ENCODE measurements at places on chromosomes 7 and 10. TPM values are rescaled to one million over a fixed set of nuclear protein-coding genes. Genes with fewer than 3 reads are reported as not detected.

Gene CELF2
- total RNA-seq, result 57.5 TPM

Gene CYP3A4
- not detected for total RNA-seq

Gene SCART1
- total RNA-seq, result 3.1 TPM

Gene EVX1
- not detected for total RNA-seq

Gene TRPV5
- 0.21 TPM for total RNA-seq

Gene ELMO1
- 59.9 TPM for total RNA-seq

Gene CYP2C9
- 12.3 TPM for total RNA-seq

Gene AZGP1
- 51.0 TPM for total RNA-seq

Gene PIK3AP1
- total RNA-seq, result 9.8 TPM

Gene NOLC1
- 51.1 TPM for total RNA-seq

GRCh38 chr10:50286517-50286916 lies 35.2 kb upstream of the ASAH2 start:
- peak; percentile 41 for DNase-seq

DNA sequence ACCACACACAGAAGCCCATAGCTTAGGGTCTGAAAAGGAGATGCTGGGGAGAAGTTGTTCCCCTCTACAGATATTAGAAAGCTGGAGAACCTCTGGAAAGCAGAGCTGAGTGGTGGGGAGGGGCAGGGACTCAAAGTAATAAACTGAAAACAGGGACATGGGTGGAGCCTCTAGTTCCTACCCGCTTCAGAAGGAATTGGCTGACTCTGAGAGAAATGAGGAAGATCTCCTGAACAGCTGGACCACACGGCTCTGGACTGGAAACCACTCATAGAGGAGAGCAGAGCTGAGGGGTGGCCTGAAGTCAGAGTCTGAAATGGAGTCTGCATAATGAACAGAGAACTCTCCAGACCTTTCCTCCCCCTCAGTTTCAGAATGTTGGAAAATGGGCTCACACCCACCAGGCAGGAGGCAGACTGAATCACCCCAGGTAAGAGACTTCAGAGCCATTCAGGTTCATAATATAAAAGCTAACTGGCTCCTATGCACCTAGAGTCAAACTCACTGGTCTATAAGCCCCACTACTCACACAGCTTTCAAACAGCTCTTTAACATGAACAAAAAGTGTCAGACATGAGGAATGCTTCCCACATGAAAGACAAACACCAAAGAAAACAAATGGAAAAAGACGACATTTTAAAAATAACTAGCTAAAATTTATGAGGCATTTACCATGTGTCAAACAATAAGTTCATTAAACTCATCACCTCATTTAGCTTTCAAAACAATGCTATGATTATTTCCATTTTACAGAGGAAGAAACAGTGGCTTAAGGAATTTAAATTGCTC lies 68.1 kb downstream of the RNF216 start:
- DNase-seq, result no peak

DNA sequence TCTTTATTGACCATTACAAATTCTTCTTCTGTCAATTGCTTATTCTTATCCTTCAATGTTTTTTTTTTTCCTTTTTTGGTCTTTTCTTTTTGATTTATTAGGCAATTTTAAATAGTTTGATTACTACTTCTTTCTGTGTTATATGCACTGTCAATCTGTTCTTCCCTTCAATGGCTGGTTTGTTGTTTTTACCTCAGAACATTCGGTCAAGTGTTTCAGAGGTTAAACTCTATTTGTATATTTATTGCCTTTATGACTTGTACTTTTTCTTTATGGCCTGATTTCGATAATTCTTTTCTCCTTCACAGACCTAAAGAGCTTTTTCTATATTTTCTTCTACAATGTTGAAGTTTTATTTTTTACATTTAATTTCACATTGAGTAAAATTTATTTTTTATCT lies 171.5 kb upstream of the AKR1E2 start:
- no peak for DNase-seq

DNA sequence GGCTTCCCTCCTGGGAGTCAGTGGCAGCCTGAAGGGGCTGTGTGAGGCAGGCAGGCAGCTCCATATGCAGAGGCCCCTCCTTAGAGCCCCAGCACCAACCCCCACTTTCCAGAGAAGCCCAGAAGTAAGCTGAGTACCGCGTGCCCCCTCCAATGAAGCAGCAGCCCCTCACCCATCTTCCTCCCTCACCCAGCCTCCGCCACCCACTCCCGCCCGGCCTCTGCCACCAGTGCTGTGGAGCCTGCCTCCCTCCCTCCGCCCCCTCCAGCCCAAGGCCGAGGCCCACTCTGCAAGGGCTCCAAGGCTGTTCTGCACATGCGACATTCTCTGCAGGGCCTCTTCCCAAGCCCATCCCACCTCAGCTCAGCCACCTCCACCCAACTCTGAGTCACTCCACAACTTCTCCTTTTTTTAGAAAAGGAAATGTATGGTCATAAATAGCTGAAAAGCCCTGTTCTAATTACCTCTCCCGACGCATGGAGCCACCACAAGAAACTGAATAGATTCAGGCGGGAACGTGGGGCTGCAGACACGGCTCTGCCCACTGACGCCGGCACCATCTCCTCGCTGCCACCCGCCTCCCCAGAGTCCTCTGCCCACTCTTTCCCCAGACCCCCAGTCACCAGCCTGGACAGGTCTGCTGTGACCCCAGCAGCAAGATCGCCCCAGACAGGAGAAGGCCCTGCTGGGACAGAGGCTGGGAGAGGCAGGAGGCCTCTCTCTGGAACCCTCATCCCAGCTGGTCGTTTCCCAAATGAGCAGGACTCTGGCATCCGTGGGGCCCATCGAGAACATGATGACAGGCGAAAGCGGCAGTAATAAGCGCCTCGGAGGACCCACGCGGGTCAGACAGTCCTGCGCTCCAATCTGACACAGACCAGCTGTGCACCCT lies 213.9 kb downstream of the MAD1L1 start:
- DNase-seq, result peak; percentile 77

DNA sequence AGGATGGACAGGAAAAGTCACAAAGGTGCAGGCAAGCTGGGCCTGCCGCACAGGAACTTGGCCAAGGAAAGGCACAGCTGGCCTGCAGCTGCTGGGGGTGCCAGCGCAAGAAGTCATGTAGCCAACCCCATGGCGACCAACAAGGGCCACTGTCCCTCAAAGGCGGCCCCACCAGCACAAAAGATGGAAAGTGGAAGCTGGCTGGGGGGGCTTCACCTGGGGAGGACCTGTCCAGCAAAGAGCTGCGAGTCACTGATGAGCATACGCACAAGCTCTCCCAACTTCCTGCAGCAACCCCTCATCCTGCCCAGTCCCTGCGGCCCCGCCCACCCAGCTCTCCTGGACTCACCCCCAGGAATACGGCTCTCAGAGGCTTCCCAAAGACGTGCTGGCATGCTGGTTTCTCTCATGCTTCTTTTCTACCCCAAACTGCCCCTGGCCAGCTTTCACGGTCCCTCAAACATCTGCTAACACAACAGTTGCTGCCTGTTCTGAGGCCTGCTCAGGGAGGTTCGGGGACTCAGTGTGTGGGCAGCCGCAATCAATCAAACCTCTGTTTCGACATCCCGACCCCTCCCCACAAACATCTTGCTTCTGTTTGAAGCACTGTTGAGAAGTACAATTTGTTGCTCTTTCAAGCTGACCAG lies 67.6 kb downstream of the FAM53B start:
- DNase-seq, result peak; percentile 89

- DNase-seq, result peak; percentile 90
Observed at GRCh38 chr7:143240291-143241168, 18.7 kb downstream of the TAS2R40 start.

DNA sequence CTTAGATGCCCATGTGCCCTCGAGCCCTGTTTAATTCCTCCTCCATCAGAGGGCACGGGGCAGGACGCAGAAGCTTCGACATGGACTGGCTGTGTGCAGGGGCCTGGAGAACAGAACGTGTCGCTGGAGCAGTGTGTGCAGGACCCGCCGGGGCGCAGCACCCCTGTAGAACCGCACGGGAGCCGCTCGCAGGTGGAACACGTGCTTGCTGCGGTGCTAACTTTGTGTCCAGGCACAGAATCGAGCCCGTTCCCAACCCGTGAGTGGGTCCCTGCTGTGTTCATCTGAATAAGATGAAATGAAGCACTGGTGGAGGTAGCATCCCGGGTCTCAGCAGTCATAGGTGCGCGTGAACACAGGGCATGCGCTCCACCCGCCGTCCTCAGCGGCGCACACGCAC lies 116.9 kb downstream of the WDR37 start:
- DNase-seq, result no peak

DNA sequence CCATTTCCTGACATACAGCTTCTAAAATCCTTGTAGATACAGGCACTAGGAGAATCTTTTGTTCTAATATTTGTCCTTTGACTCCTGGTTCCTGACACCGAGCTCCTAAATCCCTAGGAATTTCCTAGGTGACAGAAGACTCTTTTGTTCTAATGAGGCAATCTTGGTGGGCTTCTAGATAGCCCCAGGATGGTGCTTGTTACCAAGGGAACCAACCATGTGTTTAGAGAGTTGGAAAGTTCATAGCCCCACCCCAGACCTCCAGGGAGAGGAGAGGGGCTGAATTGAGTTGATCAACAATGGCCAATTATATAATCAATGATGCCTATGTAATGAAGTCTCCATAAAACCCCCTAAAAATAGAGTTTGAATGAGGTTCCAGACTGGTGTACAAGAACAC lies 145.1 kb downstream of the JMJD1C start:
- no peak for DNase-seq

- DNase-seq, result no peak
Observed at GRCh38 chr7:116111475-116111874, 80.9 kb upstream of the TFEC start.

GRCh38 chr7:36278069-36278619 lies 111.5 kb upstream of the ANLN start:
- DNase-seq, result no peak

- no peak for DNase-seq
Observed at GRCh38 chr7:22469371-22470143, 30.4 kb downstream of the STEAP1B start.

- no peak for DNase-seq
Observed at GRCh38 chr10:70885481-70885880, 2.9 kb downstream of the PCBD1 start.

GRCh38 chr10:66981361-66982052 lies 55.7 kb downstream of the LRRTM3 start:
- no peak for DNase-seq

GRCh38 chr7:130641497-130641896 lies 27.1 kb downstream of the COPG2 start:
- DNase-seq, result no peak

DNA sequence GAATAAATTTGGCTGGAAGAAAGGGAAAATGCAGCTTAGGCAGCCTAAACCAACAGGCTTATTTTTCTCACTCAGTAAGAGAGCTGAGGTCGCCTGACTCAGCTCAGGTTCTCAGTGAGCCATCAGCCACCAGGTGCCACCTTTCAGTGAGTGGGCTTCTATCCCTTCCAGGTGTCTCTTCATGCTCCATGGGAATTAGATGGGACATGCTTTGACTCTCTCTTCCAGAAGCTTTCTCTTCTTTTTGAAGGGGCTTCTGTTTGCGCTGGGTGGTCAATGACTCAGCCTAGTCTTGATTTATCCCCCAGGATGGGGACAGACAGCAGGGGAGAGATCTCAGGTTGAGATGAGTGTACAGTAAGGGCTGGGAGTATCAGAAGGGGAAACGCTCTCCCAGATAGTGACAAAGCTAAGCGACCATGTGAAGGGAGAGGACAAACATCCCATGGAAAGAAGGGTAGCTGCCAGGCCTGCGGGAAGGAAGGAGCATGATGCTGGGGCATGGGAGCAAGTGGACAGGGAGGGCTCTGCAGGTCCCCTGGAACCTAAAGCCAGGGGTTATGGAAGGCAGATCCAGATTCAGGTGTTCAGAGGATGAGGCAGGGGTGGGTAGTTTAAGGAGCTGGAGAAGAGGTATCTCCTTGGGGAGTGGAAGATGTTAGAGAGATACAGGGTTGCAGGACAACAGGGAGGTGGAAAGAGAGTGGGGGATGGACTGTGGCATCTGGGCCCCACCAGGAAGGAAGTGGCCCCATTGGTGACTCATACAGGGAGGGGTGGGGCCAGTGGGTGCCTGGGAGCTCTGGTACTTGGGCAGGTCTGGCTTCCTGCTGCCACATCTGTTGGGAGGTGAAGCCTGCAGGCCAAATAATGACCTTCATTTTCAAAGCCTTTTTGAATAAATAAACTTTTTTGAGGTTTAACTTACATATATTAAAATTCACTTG lies 32.5 kb downstream of the OGDH start:
- DNase-seq, result peak; percentile 42

All from tongue (tissue), 3 donors.